T-cell (primary cell): ENCODE measurements at places on chromosomes 16 and 17. TPM values are rescaled to one million over a fixed set of nuclear protein-coding genes. Genes with fewer than 3 reads are reported as not detected.

KRT12 gene
- not detected for total RNA-seq

ZMYND15 gene
- total RNA-seq: 1.4 TPM

DNA sequence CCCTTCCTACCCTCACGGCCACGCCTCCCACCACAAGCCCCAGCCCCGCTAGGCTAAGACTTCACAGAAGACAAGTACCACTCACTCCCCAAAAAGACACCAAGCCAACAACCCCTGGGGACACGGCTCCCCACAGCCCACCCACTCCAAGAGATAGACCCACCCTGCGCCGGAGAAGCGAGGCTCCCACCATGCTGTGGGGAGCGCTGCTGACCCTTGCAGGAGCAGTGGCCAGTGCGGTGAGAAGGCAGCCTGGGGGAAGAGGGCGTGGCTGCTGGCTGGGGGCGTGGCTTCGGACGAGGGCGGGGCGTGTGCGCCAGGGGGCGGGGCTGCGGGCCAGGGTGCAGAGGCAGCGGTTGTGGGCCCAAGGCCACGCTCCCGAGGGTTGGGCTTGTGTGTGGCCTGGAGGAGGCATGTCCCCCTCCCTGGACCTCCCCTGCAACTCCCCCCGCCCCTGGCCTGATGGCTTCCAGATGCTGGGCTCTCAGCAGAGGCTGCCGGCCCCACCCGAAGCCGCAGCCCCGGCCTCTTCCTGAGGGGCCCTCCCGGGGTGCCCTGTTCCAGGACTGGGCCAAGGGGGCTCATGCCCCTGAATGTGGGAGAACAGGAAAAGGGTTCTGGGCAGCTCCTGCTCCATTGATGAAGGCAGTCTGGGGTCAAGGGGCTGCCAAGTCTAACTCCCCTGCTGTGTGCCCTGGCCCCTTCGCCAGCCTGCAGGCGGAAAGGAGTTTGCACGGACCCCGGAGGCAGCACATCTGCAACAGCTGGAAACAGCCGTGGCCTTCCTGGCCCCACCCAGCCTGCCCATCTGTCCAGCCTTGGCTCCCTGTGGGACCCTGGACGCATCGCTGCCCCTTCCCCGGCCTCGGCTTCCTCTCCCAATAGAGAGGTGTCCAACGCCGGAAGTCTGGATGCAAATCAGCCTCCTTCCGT lies 9.1 kb downstream of the TFAP4 start:
- no peak overlapping the region for H3K4me3 ChIP-seq
- H3K27me3 ChIP-seq: no peaks in the 10 kb centered on the region
- H3K4me1 ChIP-seq: no peaks in the 10 kb centered on the region

- H3K4me1 ChIP-seq: peaks cover 69% of the 10 kb centered on the region
- DNase-seq: peak; percentile 64
- H3K27ac ChIP-seq: peak overlapping the region; percentile 70
- H3K27me3 ChIP-seq: no peaks in the 10 kb centered on the region
Measured at GRCh38 chr16:88681709-88682451, 4.4 kb downstream of the SNAI3 start.

DNA sequence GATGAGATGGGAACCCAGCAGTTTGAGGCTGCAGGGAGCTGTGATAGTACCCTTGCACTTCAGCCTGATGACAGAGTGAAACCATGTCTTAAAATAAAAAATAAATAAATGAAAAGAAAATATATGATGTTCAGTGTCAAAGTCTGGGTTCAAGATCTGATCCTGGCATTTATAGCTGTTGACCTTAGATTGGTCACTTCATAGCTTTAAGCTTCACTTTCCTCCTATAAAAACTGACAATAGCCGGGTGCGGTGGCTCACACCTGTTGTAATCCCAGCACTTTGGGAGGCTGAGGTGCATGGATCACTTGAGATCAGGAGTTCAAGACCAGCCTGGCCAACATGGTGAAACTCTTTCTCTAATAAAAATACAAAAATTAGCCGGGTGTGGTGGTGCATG lies 5.2 kb upstream of the ZNF821 start:
- H3K27ac ChIP-seq: no peak overlapping the region
- H3K36me3 ChIP-seq: no peaks in the 10 kb centered on the region
- no peaks in the 10 kb centered on the region for H3K27me3 ChIP-seq
- H3K4me1 ChIP-seq: peaks cover 2% of the 10 kb centered on the region
- no peak for DNase-seq

DNA sequence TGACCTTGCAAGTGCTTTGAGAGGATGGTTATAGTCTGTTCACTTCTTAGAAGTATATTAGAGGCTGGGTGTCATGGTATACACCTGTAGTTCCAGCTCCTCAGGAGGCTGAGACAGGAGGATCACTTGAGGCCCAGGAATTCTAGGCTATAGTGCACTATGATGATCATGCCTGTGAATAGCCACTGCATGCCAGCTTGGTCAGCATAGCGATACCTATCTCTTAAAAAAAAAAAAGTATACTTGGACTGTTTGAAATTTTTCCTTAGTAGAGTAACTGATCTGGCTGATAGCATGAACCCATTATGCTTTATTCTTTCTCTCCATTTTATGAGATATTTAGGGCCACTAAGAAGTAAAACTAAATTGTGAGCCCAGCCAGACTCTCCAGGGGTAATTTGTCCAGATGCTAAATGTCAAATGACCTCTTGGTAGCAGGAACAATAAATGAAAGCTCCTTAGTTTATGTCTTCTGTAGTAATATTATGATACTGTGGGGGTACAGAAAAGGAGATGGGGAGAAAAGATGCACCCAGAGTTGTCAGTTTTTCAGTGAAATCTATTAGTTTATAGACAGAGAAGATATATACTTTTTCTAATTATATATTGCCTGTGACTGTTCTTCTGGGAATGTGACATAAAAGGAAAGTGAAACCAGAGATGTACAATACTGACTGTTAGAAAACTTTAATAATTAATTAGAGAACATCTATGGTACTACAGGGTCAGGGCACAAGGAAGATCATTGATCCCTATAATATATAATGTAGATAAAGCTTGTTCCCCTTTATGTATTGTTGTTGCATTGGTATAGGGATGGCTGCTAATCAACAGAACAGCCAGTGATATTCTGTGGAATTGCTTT lies 335.3 kb upstream of the TBX2 start:
- no peaks in the 10 kb centered on the region for H3K36me3 ChIP-seq
- no peak for DNase-seq
- no peaks in the 10 kb centered on the region for H3K27me3 ChIP-seq
- H3K4me3 ChIP-seq: no peak overlapping the region
- H3K4me1 ChIP-seq: no peaks in the 10 kb centered on the region

GRCh38 chr17:58818654-58819053 lies 63.0 kb downstream of the PPM1E start:
- DNase-seq: no peak
- no peaks in the 10 kb centered on the region for H3K4me1 ChIP-seq
- H3K27ac ChIP-seq: no peak overlapping the region
- H3K4me3 ChIP-seq: no peak overlapping the region
- no peaks in the 10 kb centered on the region for H3K36me3 ChIP-seq

DNA sequence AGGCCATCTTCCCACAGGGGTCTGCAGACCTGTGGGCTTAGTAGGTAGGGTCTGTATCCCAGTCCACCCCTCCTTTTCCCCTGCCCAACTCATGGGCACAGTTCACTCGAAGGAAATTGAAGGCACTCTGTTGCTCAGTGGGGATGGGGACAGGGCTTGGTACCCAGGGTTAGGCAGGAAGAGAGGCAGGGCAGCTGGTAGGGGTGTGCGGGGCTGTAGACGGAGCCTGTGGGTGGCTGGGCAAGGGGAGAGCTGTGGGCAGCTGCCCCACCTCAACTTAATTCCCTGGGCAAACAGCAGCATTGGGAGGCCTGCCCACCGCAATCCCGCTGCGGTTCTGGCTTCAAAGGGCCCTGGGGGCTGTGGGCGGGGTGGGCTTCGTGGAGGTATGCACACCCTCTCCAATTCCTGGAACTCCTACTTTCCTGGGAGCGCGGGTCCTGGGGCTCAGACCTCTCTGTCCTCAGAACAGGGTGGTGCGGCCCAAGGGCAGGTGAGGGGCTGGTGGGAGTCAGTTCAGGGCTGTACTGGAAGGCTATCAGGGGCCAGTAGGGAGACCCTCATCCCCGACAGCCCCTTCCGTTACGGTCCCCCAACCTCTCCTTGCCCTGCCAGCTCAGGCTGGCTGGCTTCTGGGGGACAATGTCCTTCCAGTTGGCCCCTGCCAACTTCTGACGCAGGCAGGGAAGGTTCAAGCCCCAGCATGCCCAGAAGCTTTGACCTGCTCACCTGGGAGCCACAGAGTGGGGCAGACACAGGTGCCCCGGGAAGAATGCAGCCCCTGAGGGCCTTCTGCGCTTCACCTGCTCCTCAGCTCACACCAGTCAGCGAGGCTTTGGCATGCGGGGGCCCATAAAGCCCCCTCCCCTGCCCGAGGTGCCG lies 9.1 kb downstream of the FOXJ1 start:
- no peak overlapping the region for H3K27ac ChIP-seq
- no peak for DNase-seq
- H3K4me3 ChIP-seq: no peak overlapping the region
- peaks cover 4% of the 10 kb centered on the region for H3K27me3 ChIP-seq

METTL2A gene
- total RNA-seq: 17.3 TPM

- no peaks in the 10 kb centered on the region for H3K27me3 ChIP-seq
- DNase-seq: no peak
- peaks cover 43% of the 10 kb centered on the region for H3K36me3 ChIP-seq
Measured at GRCh38 chr16:88014252-88014781, 63.1 kb downstream of the BANP start.

GRCh38 chr17:74567397-74567796 lies at the start of gene CD300H:
CD300H (minus strand) TSS chr17:74567509.
- no peak within 1 kb of the TSS for H3K27ac ChIP-seq
- no peak within 1 kb of the TSS for H3K4me3 ChIP-seq
- peaks cover 70% of the 10 kb centered on the region for H3K27me3 ChIP-seq
- no peak for DNase-seq
- H3K4me1 ChIP-seq: peaks cover 2% of the 10 kb centered on the region

SOX8 gene
- total RNA-seq: 4.8 TPM

CES4A gene
- total RNA-seq: 17.0 TPM

MAPK8IP3 gene
- 304 TPM for total RNA-seq

GRCh38 chr17:63370696-63371095 lies 75.4 kb downstream of the CYB561 start:
- H3K4me3 ChIP-seq: no peak overlapping the region
- H3K4me1 ChIP-seq: no peaks in the 10 kb centered on the region
- no peaks in the 10 kb centered on the region for H3K27me3 ChIP-seq
- DNase-seq: no peak

DNA sequence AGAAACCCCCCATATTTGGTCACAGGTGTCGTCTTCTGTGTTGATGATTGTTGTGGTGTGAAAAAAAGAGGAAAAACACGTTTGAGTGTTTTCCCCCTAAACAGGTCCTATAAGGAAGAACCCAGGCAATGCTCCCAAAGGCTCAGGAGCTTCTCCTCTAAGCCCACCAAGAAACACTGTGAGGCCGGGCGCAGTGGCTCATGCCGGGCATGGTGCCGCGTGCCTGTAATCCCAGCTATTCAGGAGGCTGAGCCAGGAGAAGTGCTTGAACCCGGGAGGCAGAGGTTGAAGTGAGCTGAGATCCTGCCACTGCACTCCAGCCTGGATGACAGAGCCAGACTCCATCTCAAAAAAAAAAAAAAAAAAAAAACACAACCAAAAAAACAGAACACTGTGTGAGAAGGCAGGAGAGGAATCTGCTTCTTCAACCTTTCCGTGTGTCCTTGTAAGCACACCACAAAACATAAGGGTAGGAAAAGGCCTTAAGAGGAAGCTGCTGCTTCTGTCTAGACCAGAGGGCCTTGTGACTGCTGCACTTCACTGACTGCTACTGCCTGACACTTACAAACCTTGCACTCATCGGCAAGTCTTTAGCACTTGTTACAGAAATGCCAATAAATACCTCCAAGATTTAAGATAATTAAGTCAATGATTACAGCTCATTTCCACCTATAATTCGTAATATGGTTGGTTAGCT lies 9.3 kb downstream of the JPT1 start:
- H3K27ac ChIP-seq: no peak overlapping the region
- no peak overlapping the region for H3K4me3 ChIP-seq
- peaks cover 45% of the 10 kb centered on the region for H3K36me3 ChIP-seq

TP53TG3F gene
- total RNA-seq: not detected

GRCh38 chr17:70072546-70073309 lies 2.3 kb upstream of the KCNJ16 start:
- H3K4me1 ChIP-seq: no peaks in the 10 kb centered on the region
- H3K27me3 ChIP-seq: no peaks in the 10 kb centered on the region
- DNase-seq: no peak
- no peaks in the 10 kb centered on the region for H3K36me3 ChIP-seq
- no peak overlapping the region for H3K27ac ChIP-seq
- H3K4me3 ChIP-seq: no peak overlapping the region

DNA sequence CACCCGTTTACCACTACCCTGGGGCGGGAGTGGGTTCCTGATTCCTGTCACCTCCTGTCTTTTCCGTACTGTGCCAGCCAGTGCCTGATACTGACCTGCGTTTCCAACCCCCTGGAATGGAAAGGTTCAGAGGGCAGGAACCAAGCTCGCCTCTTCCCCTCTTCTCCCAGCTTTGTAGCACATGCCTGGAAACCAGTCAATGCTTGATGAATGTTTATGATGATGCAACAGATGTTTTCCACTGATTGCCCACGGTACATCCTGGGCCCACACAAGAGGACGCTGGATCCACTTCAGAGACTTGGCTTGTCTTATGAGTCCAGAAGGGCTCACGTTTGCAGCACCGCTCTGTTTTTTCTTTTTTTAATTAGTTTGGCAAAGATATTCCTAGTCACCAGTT lies 262.0 kb downstream of the CPPED1 start:
- no peak overlapping the region for H3K27ac ChIP-seq
- H3K36me3 ChIP-seq: no peaks in the 10 kb centered on the region
- no peak for DNase-seq

DNA sequence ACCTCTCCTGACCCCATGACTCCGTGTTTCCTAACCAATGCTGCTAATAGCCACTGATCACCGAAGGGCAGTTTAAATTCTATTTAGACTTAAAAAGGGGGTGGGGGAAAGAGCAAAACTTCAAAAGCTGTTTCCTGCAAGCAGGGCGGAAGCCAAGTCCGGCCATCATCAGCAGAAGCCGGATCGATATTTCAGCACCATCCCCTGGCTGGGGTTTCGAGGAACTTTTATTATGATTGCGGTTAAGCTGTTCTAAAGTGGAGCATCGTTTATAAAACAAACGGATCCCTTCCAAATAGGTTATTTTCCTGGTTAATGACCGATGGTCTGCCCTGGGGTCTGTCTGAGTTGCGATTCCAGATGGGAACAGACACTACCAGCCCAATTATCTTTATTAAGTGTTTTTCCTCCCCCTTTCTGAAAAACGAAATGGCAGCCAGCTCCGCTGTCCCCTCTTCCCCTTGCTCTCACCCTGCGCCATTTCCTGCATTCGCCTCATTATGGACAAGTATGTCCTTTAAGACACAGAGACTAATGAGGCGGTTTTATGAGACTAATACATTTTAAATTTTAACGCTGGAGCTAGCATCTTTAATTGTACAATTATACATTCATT lies 76.1 kb upstream of the IRX3 start:
- H3K27me3 ChIP-seq: peaks cover 2% of the 10 kb centered on the region
- DNase-seq: no peak
- no peak overlapping the region for H3K27ac ChIP-seq
- H3K4me3 ChIP-seq: no peak overlapping the region
